Glomerular endothelial cell (primary cell): ENCODE measurements at places on chromosomes 11 and 22. TPM values are rescaled to one million over a fixed set of nuclear protein-coding genes. Genes with fewer than 3 reads are reported as not detected.

Gene RASGRP2
- 0.34 and 1.3 TPM in 2 replicates for total RNA-seq

Gene CASP5
- not detected in 2 replicates for total RNA-seq

Gene IGSF9B
- 0.68 TPM in 1 of 2 replicates, not detected in the other for total RNA-seq

Gene OR51B5
- total RNA-seq: not detected in 2 replicates

Gene ANKK1
- total RNA-seq: 0.12 TPM in 1 of 2 replicates, not detected in the other

Gene GAB4
- not detected in 2 replicates for total RNA-seq

Gene CHST1
- total RNA-seq: 42.1 and 258 TPM in 2 replicates

Gene MTA2
- total RNA-seq: 143 and 154 TPM in 2 replicates

Gene LRRC56
- 0.53 TPM in 2 replicates for total RNA-seq

Gene GCAT
- total RNA-seq: 13.0 and 32.9 TPM in 2 replicates

Gene NAALAD2
- 0.92 and 3.2 TPM in 2 replicates for total RNA-seq

Gene BMAL1
- total RNA-seq: 9.9 and 10.6 TPM in 2 replicates

Gene MRGPRX4
- not detected in 2 replicates for total RNA-seq
